NCI-H524 treated with DMSO at 0.1 percent for 48 hours (cell line): ENCODE measurements at places on chromosomes 5 and 9.

- no peak for DNase-seq
Observed at GRCh38 chr9:137307255-137308056, 5.4 kb upstream of the NRARP start.

- DNase-seq = no peak
Observed at GRCh38 chr9:90445391-90445790, 197.2 kb downstream of the DIRAS2 start.

DNA sequence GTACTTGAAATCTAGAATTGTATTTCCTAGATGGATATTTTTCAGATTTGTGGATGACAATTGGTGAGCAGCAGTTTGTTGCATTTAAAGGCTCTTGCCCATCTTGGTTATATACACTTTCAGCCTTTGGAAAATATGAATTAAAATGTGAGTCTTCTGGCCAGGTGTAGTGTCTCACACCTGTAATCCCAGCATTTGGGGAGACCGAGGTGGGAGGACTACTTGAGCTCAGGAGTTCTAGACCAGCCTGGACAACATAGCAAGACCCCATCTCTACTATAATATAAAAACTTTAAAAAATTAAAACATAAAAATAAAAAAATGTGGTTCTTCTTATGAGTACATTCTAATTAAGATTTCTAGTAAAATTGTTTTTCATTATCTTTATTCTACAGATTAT, 102.0 kb downstream of the MTREX start:
- DNase-seq = no peak

GRCh38 chr5:161975350-161975749, 92.2 kb upstream of the GABRG2 start:
- DNase-seq = no peak

DNA sequence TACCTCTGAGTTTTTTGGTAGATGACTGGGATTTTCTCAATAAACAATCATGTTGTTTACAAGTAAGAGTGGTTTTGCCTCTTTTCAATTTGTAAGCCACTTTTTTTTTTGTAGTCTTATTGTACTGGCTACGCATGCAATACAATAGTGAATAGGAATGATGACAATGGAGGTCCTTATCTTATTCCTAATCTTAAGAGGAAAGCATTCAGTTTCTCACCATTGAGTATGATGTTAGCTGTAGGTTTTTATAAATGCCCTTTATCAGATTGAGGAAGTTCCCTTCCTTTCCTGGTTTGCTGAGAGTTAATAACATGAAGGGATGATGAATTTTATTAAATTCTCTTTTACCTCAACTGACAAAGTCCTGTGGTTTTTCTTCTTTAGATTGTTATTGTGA, 155.2 kb downstream of the ADAMTSL1 start:
- no peak for DNase-seq

DNA sequence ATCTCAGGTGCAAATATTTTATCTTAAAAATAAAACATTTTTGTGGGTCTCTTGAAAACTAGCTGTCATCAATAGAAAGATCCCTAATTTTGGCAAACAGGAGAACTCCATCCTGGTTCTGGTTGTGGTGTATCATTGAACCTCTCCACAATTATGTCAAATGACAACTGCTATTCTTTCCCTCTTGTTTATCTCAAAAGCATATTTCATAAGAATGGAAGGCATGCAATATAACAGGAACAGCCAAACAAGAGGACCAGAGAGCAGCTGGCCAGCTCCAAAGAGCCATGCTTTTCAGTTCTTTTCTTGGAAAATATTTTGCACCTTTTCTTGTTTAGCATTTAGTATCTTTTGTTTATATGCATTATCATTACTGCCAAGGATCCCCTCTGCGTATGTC, 125.4 kb downstream of the ADAMTS6 start:
- no peak for DNase-seq

DNA sequence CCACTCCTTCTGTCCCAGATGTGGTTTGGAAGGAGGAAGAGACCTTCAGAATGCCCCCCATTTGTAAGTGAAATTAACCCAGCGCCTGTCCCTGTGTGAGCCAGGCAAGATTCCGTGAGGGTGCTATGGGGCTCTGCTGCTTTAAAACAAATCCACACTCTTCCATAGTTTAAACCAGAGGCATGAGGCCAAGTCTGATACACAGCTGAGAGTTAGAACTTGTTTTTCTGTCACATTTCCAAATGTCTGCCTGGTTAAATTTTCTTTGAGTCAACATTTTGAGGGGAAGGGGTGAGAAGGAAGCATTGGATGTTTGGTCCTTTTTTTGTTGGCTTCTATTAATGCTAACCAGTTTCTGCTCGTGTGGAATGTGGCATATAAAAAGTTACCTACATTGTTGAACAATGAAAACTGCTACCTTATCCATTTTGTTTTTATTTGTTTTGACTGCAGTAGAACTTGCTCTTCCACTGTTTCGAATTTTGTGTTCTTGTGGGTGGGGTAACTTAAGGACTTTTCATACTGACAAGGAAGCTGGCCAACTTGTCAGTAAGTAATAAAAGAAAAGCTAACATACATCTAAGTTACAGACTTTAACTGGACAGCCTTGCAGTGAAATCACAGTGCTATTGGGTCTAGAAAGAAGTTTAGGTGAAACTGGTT, 12.9 kb downstream of the RGMB start:
- DNase-seq = no peak
